ENCODE measurements at places on chromosomes 12 and 14.

GRCh38 chr12:122471324-122472226 is 29.2 kb downstream of the ZCCHC8 start:
- DNase-seq = no peak

- no peak for DNase-seq
Measured at GRCh38 chr12:56253091-56253490, 5.1 kb downstream of the ANKRD52 start.

- no peak for DNase-seq
Measured at GRCh38 chr12:14261861-14262260, 103.6 kb upstream of the ATF7IP start.

GRCh38 chr14:32047791-32048190 is 29.3 kb upstream of the ARHGAP5 start:
- no peak for DNase-seq

DNA sequence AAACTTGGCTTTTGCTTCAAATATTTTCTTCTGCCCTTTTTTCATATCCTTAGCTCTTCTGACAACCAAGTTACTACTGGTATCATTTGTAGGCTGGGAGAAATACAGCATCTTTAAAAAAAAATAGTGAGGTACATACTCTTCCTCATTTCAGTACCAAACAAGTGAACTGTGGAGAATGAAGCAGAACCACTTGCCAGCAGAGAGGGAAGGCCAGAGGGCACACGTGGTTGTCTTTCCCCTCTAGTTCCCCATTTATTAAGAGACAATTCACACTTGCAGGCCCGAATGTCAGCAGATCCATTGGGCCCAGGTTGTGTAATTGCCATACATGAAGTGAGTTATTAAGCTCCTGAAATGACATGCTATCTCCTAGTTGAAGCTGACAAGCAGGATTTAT is 3.2 kb downstream of the SUSD6 start:
- DNase-seq = no peak

DNA sequence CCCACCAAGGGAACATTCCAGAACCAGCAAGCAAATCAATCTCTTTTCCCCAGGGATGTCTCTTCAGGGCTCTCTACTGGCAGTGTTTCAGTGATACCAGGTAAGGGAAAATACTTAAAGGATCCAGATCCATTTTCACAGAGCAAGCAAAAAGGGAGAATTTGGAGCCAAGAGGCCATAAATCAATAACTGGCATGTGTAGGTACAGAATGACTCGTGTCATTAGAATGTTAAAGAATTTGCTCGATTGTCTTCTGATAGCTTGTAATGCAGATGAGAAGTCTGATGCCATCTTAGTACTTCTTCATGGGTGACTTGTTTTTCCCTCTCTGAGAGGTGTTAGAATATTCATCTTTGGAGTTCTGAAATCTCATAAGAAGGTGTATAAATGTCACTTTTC is 242.9 kb downstream of the KTN1 start:
- DNase-seq = no peak

- no peak for DNase-seq
Measured at GRCh38 chr12:130987151-130987931, 33.6 kb downstream of the ADGRD1 start.

DNA sequence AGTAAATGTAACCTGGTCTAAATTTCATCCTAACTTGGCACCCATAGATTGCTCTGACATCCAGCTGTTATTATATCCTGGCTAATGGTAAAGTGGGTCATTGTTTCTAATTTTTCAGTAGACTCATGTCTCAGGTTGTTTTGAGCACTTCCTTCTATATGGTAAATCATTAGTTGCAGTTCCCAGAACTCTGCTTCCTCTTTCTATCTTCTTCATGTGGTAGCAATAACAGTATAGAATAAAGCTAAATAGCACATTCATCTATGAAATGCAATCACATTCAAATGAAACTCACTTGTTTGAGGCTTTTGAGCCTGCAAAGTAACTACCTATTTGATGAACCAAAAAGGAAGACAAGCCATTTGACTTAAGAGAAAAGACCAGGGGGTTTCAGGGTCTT is 65.1 kb upstream of the GZMB start:
- DNase-seq = no peak

GRCh38 chr14:76883447-76883846 is 57.2 kb downstream of the LRRC74A start:
- DNase-seq = no peak

- no peak for DNase-seq
Measured at GRCh38 chr12:123055281-123055766, 74.8 kb downstream of the ARL6IP4 start.

GRCh38 chr14:89918721-89919120 is 35.8 kb downstream of the EFCAB11 start:
- DNase-seq = no peak

DNA sequence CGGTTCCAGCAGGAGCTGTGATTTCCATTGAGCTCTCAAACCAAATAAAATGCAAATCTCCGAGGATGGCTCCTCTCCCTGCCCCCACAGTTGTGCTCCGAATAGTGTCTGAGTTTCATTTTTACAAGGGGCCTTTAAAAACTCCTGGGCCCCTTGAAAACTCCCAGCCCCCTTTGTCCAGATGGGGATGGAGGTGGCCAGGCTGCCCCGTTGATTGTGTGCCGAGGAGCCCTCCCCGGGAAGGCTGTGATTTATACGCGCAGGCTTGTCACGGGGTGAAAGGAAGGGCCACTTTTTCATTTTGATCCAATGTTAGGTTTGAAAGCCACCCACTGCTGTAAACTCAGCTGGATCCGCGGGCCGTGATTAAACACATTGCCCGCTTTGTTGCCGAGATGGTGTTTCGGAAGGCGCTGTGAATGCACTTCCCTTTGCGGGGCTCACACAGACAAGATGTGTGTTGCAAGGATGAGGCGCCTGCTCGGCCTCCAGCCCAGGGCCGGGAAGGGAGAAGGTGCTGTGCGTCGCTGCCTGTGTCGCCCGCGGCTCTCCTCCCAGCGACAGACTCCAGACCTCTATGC is 98.8 kb downstream of the TMEM132C start:
- DNase-seq = no peak

- DNase-seq = no peak
Measured at GRCh38 chr12:59723520-59723919, 127.7 kb downstream of the SLC16A7 start.

DNA sequence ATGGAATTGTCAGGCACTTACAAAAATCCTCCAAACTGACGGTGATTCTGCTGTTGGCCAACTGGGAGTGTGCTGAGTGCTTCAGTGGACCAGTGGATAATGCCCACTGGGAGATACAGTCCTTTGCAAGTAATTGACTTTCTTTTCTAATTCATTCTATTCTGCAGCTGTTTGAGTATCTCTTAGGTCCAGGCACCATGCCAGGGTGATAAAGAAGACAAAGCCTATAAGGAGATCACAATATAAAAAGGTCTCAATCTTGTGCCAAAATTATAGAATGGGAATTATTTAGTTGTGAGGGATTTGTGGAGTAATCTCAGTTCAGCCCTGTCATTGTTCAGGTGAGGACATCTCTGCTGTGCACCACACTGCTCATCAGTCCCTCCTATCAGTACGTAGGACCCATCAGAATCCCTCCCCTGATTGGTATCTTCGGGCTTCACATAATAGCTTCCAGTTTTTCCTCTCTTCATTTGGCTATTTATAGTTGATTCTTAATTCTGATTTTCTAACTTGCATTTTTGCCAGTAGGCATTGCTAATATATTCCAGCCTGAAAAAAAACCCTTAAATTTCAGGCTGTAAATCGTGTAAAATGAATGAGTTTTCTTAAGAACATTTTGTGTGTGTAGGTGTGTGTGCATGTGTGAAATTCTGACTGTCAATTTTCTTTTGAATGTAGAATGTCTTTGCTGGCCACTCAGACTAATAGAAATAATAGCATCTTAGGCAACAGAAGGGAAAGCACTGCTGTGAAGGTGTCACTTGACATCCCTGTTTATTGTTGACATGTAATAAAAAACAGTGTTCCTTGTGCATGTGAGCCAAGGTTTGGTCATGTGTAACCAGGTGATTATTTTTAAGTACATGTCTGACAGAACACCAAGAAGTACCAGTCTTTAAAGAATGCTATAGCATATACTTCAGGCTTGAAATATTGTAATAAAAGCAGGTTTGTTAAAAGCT is 457.6 kb upstream of the RGS6 start:
- DNase-seq = no peak

DNA sequence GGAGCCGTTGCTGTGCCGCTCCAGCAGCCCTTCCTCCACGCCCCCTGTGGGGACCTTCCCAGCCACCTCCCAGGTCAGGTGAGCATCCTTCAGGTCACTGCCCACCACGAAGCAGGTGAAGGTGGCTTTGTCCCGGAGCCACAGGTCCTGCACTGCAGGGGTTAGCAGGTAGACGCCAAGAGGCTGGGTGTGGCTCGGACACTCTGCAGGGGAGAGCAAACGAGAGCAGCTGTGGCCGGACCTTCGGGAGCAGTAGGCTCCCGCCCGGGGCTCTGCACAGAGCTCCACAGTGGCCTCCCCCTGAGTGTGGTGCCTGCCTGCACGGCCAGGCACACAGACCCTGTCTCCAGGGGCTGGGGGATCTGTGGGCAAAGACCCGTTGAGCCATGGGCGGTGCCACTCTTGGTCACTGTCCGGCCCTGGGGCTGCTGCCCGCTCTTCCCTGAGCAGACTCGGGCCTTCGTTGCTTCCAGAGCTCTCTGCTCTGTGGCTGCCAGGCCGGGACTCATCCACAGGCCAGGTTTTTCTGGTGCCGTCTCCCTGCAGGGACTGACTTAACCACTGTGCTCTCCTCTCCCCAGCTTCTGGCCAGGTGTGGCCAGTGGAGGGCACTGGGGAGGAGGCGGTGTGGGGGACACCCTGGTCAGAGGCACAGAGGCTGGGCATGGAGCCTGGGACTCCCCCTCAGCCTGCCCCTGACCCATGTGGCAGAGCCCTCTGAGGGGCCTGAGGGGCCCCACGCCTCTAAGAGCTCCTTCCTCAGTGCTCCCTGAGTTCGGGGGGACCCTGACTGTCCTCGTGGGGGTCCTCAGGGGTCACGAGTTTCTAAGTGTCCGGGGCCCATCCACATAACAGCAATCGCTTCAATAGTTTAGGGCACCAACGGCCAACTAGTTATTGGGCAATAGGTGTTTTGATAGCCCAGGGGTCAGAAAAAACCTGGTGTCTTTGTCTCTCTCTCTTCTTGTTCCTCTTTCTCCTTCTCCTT is 314.9 kb downstream of the TMEM121 start:
- DNase-seq = no peak

GRCh38 chr12:128680555-128680954 is 143.2 kb downstream of the SLC15A4 start:
- DNase-seq = no peak

Measured in stimulated activated CD4-positive, alpha-beta T cell treated with anti-CD3 and anti-CD28 coated beads, Interleukin-2, amount 100 ng/mL, for 24 hours (primary cell).